ENCODE measurements at places on chromosomes 6 and 20.

- no peak for DNase-seq
Measured at GRCh38 chr6:165861226-165861625, 198.2 kb upstream of the PDE10A start.

GRCh38 chr20:38894091-38894847 is 31.9 kb upstream of the FAM83D start:
- DNase-seq: no peak

GRCh38 chr20:51481341-51481914 is 61.1 kb downstream of the NFATC2 start:
- DNase-seq: no peak

DNA sequence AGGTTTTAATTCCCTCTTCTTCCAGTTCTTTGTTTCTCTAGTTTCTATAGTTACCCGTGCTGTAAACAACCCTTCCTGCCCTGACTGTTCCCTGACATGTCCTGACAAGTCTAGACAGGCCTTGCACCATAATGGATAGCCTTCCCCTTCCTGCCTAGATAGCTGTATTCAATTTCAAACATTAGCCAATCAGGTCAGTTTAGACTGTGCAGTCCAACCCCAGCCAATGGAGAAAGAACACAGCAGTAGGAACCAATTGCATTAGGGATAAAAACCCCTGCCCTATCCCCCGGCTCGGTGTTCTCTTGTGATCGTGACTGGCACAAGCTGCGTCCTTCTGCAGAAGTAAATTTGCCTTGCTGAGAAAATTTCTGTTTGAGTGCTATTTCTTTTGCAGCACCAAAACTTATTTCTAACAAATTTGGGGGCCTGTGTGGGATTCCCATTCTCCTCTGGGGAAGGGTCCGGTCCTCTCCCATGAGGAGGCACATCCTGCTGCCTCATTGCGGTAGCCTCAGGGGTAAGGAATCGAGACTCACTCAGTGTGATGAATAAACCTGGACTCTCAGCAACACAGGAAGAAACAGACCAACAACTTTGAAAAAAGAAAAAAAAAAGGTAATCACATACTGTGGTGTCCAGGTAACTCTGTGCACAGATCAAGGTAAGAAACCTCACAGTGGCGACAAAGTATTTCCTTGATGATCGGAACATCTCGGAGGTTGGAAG is 248.7 kb upstream of the ECI2 start:
- no peak for DNase-seq

DNA sequence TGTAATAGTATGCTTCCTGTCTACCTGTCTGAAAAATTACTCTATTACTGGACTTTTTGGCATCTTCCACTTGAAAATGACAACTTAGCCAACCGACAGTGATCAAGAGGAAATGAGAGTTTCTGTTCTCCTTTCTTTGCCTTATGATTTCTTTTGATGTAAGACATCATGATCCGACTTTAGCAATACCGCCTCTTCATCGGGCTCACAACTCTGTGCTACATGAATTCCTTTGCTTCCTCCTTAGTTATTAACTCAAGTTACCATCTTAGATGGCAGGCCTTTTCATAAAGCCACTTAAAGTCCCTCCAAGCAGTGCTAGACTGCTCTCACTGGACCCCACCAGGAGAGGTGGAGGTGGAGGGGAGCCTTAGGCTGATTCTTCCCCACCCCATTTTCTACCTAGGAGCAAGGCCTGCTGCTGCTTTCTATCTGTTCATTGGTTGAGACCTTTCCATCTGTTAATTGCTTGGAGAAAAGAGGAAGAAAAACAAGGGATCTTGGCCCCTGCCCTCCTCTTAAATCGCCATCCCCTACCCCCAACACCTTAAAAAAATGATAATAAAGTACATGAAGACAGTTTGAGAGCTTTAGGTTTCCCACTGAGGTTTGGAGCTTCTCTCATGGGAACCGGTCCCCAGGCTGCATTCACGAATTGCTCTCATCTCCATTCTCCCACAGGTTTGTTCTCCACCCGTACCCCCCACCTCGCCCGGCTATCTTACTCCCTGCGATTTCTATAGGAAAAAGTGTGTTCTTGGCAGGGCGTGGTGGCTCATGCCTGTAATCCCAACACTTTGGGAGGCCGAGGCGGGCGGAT is 21.6 kb upstream of the MCM3 start:
- DNase-seq: no peak

GRCh38 chr6:2913621-2914317 is 10.7 kb upstream of the SERPINB9 start:
- no peak for DNase-seq

- no peak for DNase-seq
Measured at GRCh38 chr6:21781128-21781527, 187.6 kb downstream of the SOX4 start.

- no peak for DNase-seq
Measured at GRCh38 chr6:123434186-123434585, 202.6 kb downstream of the TRDN start.

- DNase-seq: no peak
Measured at GRCh38 chr6:79010422-79010821, 67.6 kb downstream of the PHIP start.

DNA sequence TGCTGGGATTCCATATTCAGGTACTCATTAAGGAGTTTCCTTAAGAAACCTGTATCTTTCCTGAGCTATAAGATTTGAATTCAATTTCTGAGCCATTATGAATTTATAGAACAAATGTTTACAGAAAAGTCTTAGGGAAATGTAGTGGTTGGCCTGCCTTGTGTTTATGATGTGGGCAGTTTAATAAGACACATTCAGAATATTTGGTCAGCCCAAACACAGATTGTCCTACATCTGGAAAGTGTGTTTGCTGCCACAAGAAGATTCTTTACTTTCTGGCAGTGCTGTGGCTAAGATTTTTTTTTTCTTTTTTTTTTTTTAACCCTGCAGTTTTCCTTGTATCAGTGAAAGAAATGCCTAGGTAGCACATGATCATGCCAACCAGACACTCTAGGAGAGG is 15.2 kb downstream of the TBX18 start:
- no peak for DNase-seq

DNA sequence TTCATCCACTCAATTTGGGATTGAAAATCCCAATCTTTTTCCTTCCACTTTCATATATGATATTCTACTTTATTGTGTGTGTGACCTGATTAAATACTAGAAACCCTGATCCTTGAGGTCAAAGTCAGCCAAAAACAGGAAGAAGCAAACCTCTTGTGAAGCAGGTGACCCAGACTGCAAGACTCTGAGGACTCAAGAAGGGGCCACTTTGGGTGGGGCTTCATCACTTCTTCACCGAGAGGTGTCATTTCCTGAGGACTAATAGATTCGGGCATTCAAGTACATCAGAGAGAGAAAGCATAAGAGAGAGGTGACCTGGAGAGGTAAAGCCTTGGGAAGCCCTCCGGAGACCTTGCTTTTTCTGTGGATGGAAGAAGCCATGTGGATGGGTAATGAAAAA is 129.0 kb downstream of the CFAP61 start:
- DNase-seq: no peak

DNA sequence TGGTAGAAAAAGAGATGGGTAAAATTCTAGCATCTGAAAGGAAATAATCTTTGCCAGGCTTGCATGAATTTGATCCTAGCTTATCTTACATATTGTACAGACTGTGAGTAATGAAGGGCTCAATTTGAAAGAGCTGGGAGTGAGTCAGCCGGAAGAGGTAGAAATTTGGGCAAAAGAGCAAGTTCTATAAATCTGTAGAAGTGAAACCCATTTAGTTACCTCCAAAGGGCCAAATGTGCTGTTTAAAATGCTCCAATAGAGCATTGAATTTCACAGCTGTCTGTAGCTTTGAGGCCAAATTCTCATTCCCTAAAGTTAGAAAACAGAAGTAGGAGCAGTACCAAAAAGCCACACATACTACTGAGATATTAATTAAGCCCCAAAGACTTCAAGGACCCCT is 466.1 kb downstream of the BTBD3 start:
- no peak for DNase-seq

- peak; percentile 41 for DNase-seq
Measured at GRCh38 chr6:147903321-147903720, 394.8 kb downstream of the SAMD5 start.

DNA sequence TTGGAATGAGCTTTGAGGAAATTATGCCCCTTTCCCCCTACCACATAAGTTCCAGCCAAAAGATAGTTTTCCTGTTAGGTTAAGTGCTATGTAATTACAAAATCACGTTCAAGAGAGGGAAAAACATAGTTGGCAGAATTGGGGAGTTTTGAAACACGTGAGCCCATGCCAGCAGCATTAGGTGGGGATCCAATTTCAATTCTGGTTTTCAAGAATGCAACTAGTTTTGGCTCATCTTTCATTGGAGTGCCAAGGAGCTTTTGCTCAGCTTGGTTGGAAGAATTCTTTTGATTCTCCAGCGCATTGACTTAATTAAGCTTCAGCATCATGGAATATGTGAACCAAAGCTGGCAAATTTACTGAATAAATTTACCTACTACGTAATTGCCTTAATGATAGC is 95.9 kb downstream of the SAMD5 start:
- no peak for DNase-seq

- DNase-seq: no peak
Measured at GRCh38 chr20:4608861-4609260, 112.8 kb upstream of the PRND start.

DNA sequence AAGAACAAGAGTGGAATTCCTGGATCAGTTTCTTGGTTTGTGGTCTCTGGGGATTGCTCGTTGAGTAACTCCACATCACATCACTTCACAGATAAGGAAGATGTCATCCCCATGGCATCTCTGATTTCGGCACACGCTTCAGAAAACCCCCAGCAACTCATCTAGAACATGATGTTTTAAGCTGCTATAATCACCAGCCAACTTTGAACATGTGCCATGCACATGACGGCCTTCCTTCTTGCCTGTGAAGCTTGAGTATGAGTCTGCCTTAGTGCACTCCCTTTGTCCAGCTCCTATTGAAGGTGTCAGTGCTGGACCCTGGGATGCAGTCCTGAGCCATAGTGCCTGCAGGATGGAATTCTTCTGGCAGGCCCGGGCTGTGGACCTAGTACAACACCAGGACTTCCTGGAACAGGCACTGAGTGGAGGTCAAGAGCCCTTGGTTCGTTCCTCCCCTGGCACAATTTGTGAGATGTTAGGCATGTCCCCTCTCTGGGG is 231.5 kb upstream of the SUPT3H start:
- DNase-seq: peak; percentile 70

DNA sequence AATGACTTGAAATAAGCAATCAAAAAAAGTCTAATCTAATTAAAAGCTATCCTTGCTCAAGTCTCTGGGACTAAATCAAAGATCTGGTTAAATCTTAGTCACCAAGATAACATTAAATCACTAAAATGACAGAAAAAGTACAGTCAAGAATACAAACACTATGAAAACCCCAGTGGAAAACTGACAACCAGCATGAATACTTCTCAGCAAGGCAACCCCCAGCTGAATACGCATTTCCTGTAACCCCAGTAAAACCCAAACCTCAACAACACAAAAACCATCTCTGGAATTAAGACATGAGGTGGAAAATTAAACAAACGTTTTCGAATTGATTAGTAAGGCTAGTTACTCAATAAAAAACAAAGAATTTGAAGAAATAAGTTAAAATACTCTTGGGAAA is 23.7 kb upstream of the ZC3H12D start:
- no peak for DNase-seq

GRCh38 chr6:11008821-11009220 is 35.3 kb downstream of the ELOVL2 start:
- DNase-seq: no peak

- no peak for DNase-seq
Measured at GRCh38 chr20:41318271-41318649, 729 bp upstream of the ZHX3 start.

GRCh38 chr6:53811746-53812145 is 16.9 kb downstream of the LRRC1 start:
- DNase-seq: no peak

- no peak for DNase-seq
Measured at GRCh38 chr6:105873799-105874198, 212.3 kb upstream of the PRDM1 start.

DNA sequence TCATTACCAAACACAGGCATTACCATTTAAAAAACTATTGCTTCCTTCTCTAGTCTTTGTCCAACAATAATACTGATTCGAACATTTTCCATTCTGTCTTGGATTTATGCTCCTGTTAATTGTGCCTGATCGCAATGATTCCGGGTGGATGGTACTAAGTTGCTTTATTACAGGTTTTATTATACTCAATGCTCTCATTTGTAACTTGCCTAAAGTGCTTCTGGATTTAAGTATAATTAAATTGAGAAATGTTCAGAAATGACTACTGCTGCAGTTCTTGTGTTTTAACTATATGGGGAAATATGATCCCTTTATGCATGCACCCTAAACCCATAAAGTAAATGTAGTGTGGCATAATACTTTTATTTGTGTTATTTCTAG is 7.2 kb downstream of the TFAP2A start:
- no peak for DNase-seq

GRCh38 chr6:130167655-130168054 is 55.1 kb downstream of the SAMD3 start:
- no peak for DNase-seq

- no peak for DNase-seq
Measured at GRCh38 chr6:142702501-142703460, 242.2 kb downstream of the HIVEP2 start.
